ENCODE measurements at places on chromosomes 2 and 18.

DNA sequence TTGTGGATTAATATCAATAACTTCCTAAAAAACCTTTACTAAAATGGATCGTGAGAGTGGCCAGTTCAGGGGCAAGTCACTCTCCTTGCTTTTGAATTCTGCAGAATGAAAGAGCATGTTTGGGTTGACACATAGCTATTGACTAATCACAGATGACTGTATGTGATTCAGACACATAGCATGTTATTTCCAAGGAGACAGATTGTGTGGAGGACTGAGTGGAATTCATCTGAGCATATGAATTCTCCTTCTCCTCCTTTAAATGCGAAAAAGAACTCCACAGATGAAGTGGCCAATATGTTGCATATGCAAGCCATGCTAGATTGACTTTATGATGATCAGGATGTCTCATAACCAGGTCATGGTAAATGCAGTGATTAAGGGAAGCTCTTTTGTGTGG, 249.4 kb upstream of the FAM98A start:
- no peak for DNase-seq

DNA sequence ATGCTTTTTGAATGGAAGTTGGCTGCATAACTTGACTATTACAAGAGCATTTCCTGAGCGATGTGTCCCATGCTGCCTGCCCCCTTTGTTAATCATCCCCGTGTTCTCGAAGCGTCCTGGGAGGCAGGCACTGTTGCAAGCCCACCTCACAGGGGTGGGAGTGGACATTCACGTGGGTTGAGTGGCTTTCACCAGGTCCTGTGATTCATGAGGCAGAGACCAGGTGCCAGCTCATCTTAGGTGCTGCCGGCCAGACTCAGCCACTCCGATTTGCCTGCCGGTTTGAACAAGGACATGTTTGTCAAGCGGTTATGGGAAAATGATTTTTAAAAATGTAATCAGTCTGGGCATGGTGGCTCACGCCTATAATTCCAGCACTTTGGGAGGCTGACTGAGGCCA, 112.5 kb downstream of the ZNF532 start:
- DNase-seq: no peak

- DNase-seq: no peak
Measured at GRCh38 chr18:5979971-5980457, 84.7 kb upstream of the TMEM200C start.

DNA sequence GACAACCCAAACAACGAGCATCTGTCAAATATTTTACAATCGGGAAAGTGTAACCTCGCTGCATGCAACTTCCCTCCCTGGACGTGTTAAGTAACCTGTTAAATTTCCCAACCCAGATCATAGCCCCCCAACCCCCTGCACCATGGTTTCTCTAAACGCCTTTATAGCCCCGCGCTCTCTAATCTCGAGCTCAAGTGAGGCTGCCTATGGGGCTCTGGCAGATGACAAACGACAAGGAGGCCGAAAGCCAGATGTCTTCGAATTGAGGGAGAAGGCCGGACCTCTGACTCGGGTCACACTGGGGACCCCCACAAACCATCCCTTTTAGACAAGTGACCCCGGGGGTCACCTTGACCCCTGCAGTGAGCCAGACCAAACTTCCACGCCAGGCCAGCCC, 526 bp downstream of the COX7A2L start:
- DNase-seq: no peak

- DNase-seq: no peak
Measured at GRCh38 chr2:119486196-119486827, 38.0 kb downstream of the SCTR start.

DNA sequence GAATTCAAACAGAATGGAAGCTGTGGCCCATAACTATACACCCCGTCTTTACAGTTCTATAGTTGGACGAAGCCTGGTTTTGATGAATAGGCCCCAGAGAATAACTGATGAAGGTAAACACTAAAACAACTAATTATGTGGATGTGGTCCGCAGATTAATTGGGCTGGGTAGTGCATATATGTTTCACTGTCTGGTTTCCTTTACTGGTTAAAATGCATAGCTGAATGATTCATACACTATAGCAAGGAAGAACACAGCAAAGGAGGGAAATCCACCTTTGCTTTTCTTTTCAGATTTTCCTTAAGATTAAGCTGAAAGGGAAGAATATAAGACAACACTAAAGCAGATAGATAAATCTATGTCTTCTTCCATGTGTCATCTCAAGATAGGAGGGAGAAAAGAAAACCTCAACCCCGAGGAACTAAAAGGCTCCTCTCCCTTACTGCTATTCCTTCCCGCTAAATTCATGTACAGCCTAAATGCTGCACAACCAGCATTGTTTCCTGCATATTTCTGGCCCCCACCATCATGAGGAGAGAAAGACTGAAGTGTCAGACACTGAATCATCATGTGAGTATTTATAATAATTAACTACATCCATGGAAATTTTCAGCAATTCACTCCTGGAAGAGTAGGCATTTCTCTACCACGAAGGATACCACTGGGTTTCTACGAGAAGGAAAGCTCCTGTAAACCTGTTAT, 297.1 kb upstream of the CCDC68 start:
- DNase-seq: no peak

DNA sequence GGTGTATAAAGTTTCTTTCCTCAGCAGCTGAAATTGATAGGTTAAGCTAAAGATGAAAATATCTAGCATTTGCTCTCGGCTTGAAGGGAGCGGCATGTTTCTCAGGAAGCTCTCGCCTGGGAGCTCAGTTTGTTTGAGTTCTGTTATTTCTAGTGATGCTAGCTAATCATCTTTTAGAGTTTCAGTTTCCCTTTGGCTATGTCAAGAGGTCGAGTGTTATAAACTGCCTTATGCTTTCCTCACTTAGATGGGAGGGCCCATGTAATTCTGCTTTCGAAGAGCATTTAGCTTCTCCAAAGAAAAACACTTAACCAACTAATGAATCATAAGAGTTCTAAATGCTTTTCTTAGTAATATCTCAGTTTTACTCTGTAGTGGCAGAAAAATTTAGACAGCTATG, 33.6 kb downstream of the PLCL1 start:
- DNase-seq: no peak
